ENCODE measurements at places on chromosomes 6 and 20. TPM values are rescaled to one million over a fixed set of nuclear protein-coding genes. Genes with fewer than 3 reads are reported as not detected.
A peak's percentile ranks its signal among the peaks of the same experiment; 100 is the strongest.

- peak; percentile 37 for DNase-seq
Observed at GRCh38 chr6:121093928-121094327, 240.4 kb downstream of the TBC1D32 start.

- no peak for DNase-seq
Observed at GRCh38 chr6:56026455-56027180, 151.2 kb upstream of the BMP5 start.

Gene SLC22A3
- total RNA-seq = not detected

GRCh38 chr20:42435230-42435629 lies 754.5 kb downstream of the PTPRT start:
- no peak for DNase-seq

DNA sequence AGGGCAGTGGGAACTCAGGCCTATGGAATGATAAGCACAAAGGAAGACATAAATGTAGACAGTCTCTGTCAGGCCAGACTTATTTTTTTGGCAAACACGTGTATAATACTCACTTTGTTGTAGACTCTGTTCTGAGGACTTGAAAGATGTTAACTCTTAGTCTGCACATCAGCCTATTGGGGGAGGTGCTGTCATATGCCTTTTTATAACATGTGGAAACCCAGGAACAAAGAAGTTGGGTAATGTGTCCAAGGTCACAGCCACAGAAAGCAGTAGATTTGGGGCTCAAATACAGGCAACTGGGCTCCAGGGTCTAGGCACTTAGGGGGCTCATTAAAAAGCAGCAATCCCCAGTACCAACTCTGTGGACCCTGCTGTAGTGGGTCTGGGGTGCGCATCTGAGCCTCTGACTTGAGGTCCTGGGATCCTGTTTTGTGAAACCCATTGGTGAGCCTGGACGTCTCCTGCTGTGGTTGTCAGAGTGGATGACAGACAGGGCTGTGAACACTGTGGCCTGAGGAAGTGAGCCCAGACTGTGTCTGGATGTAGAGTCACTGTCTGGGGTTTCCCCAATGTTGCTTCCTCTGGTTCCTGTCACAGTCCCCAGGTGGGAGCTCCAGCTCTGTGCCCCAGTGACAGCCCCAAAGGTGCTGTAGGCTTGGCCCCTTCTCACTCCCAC lies 50.0 kb downstream of the CDH26 start:
- no peak for DNase-seq

- DNase-seq = no peak
Observed at GRCh38 chr6:32529697-32530430, at the start of gene HLA-DRB5. HLA-DRB5 (minus strand) TSS chr6:32530287; CDS start chr6:32530224, 63 bp downstream.

- DNase-seq = no peak
Observed at GRCh38 chr6:31585491-31585890, 586 bp upstream of the LST1 start.

DNA sequence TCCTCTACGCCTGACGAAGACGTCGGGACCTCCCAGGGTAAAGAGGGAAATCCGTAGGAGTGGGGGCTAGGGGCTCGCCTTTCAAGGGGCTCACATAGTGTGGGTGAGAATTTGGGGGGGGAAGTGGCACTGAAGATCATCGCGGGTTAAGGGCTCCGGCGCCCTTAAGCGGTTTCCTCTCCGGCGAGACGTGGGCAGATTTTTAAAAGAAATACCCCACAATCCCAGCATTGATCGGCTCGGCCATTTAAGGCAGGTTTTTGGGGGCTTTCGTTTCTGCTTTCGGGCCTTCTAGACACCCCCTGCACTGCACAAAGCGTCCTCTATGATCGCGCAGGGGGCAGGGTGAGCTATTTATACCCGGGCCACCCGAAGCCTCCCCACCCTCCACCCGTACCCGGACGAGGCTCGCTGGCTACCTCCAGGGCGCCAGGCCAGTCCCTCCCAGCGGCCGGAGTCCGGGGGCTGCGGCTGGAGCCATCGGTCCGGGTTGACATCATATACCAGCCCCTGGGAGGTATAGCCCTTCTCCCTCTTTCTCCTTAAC lies 1.2 kb downstream of the NKX2-2 start:
- DNase-seq = no peak

Gene ABCF1
- total RNA-seq = 77.8 TPM

- DNase-seq = no peak
Observed at GRCh38 chr6:132998418-132998817, 184.0 kb downstream of the RPS12 start.

Data from HT1080 (cell line).